ENCODE measurements at places on chromosomes 1 and 21. TPM values are rescaled to one million over a fixed set of nuclear protein-coding genes. Genes with fewer than 3 reads are reported as not detected.

- no peak for DNase-seq
Measured at GRCh38 chr1:209431813-209432442, 151.6 kb upstream of the CAMK1G start.

Gene RO60
- total RNA-seq = 79.5 TPM

DNA sequence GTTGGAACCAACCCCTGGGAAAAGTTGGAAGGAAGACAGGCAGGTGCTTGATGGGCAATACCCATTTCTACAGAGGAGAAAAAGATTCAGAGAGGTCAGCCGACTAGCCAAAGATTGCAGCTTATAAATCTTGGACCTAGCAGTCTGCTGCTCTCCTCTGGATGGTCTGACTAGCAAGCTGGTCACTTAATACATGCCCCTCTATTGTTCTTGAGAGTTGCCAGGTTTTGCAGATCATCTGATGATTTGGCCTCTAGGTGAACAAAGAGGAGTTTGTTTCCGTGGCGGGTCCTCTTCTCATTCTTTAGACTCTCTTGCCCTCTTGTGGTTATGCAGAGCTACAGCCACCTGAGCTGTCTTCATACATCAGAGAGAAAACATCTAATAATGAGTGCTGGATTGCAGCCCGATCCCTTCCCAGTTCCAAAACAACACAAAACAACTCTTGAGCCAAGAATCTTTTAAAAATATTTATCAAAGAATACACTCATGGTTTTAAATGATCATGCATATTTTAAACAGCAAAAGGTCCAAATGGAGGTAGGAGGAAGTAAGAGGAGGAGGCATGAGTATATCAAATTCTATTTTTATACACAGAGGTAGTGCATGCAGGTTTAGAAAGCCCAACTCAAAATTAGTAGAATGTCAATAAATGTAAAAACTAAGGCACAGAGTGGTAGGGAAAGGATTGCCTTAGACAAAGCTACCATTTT lies 115.7 kb downstream of the SLC30A10 start:
- DNase-seq = peak; percentile 32

Gene TMCC2
- total RNA-seq = 2.8 TPM

Gene CA6
- total RNA-seq = not detected

- no peak for DNase-seq
Measured at GRCh38 chr21:38574895-38575575, 76.8 kb upstream of the ERG start.
